ENCODE measurements at places on chromosomes 16 and 17.
A peak's percentile ranks its signal among the peaks of the same experiment; 100 is the strongest.

DNA sequence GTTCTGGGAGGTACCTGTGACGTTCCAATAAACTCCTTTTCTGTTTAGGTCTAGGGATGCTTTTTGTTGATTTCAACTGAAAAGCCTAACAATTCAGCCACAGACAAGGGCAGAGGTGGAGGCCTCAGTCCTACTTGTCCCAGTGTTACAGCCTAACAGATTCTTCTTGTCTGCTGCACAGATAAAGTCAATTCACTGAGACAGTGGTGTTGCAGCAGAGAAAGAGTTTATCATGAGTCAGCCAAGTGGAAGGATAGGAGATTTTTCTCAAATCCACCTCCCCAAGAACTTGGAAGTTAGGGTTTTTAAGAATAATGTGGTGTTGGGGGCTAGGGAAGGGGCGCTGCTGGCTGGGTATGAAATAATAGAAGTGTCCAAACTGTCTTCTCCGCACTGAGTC, 10.8 kb upstream of the TNFSF12 start:
- DNase-seq: no peak

GRCh38 chr17:62614142-62614541, 13.3 kb upstream of the MRC2 start:
- no peak for DNase-seq

- no peak for DNase-seq
Observed at GRCh38 chr16:81601008-81601428, 156.4 kb downstream of the CMIP start.

DNA sequence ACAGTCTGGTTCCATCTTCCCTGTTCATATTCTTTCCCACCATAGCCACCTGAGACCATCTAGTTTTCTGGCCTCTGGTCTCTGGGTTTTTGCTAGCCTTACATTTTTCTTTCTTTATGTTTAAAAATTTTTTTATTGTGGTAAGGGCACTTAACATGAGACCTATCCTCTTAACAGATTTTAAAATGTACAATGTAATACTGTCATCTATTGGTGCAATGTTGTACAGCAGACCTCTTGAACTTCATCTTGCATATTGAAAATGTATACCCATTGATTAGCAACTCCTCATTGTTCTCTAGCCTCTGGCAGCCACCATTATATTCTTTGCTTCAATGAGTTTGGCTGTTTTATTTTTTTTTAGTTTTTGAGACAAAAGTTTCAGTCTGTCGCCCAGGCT, 39.2 kb downstream of the ITGAM start:
- no peak for DNase-seq

GRCh38 chr16:397135-397661, at the start of gene NME4:
NME4 (plus strand) TSS chr16:397199; CDS start chr16:397223, 24 bp downstream.
- DNase-seq: no peak

GRCh38 chr16:87548046-87548445, 54.3 kb upstream of the JPH3 start:
- DNase-seq: no peak

DNA sequence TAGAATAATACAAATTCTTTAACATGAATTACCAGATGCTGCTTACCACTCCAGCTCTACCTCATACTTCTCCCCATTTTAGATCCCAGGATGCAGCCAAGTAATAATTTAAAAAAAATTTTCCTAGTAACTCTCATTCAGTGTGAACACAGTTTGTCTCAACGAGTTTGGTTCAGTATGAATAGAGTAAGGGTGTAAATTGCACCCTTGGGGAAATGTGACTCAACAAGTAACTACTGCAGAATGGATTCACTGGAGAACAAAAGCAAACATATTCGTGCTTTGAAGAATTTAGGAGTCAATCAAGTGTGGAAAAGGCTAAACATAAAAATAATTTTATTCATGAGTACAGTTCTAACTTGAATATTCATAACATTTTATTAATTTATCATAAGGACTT, 23.0 kb downstream of the KCNJ16 start:
- DNase-seq: no peak

DNA sequence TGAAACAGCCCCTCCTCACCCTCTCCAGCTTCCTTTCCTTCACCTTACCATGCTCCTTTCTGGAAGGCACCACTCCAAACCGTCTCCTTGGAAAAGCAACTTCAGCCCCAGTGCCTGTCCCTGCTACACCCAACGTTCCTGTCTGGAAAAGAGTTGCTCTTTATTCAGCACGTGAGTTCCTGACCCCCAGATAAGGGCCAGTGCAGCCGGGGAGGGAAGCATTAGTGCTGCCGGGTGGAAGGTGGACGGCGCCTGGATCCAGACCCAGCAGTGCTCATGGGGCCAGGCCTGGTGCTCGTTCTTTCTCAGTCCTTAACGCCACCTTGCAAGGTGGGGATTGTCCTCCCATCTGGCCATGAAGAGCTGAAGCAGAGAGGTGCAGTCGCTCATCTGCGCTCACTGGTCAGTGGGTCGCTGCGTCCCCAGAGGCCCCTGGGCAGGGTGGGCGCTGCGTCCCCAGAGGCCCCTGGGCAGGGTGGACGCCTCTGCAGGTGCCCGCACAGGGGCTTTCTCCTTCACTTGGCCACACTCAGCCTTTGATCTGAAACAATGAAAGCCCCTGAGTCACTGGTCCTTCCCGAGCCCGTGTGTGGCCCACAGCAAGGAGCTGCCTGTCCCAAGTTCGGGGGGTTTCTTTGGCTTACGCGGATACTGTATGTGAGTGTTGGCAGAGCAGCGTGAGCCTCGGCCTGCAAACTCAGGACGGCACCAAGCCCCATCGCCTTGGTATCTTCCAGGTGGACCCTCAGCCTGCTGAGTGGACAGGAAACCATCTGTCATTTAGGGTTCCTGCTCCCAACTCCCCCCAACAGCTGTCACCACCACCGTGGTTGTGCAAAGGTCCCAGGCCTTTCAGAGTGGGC, 117.1 kb downstream of the SEC14L1 start:
- DNase-seq: no peak

- no peak for DNase-seq
Observed at GRCh38 chr16:56910654-56911539, 21.0 kb upstream of the HERPUD1 start.

DNA sequence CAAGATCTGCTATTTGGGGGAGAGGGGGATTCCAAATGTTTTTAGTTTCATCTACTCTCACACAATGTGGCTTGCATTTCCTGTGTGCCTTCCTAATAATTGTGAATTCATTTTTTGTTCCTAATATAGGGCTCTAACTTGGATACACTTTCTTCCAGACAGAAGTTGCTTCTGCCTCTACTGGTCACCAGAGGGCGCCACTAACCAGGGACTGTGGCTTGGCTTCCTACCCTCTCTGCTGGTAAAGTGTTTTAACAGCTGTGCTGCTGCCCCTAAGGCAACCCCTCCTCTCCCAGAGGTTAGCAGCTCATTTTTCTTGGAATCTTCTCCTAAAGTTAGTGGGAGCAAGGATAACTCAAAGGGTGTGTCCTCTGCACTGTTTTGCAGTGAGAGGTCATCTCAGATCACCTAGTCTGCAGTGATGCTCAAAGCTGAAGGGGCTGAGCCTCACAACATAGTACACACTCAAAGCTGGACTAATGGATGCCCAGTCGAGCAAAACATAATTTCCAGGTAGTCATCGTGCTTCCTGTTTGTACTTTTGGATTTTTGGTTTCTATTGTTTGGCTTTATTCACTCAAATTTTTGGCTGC, 5.0 kb upstream of the PRSS54 start:
- DNase-seq: no peak

DNA sequence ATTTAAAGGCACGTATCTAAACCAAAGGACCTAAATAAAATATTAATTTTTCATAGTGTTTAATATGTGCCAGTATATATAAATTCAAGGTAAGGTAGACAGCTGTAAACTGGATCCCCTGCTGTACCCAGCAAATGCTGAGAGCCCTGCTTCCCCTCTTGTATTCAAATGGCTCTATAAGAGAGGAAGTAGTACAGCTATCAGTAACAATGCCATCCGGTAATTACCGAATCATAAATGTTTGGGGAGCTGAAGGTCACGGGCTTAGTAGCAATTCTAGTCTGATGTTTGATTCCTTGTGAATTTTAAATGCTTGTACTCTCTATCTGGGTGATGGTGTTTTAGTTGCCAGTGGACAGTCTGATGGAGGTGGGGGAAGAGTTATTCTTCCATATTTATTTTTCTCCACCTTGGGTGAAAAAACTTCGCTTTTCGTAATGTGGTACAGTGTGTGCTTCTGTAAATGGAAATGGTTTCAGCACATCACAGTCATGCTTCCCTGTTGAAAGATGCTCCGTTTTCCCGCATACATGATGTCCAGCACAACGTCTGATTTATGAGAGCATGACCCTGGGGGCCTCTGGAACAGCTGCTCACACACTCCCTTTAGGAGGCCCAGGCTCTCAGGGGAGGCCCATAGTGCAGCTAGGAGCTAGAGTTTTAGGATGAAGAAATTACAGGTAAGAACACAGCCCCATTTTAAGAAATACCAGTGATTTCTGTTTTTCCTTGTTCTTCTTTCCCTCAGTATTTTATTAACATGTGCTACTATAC, 423.9 kb downstream of the WWOX start:
- DNase-seq: no peak

DNA sequence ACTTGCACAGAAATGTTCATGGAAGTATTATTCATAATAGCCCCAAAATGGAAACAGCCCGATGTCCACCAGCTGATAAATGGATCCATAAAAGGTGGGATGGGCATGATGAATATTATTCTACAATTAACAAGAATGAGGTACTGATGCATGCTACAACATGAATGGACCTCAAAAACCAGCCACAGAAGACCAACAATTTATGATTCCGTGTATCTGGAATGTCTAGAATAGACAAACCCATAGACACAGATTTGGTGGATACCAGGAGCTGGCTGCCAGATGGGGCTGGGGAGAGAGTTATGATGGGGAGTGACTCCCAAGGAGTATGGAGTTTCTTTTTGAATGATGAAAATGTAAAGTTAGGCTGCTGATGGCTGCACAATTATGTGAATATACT, 10.8 kb upstream of the NAGLU start:
- no peak for DNase-seq

DNA sequence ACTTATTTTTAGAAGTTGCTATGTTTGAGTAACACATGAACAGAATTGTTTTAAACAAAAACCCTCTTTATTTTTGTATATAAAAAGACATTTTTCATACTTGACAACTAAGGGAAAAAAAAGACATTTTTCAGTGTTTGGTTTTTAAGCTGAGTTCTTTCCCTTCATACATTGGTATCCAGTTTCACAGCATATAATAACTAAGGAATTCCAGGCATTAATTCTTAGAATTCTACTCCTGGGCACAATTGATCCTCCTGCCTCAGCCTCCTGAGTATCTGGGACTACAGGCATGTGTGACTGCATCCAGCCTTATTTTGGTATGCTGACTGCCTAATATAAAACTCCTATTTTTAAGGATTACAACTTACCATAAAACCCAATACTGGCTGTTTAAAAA, 8.4 kb downstream of the FBXO47 start:
- DNase-seq: no peak

GRCh38 chr17:78105101-78105500, 23.5 kb downstream of the TMC6 start:
- no peak for DNase-seq

DNA sequence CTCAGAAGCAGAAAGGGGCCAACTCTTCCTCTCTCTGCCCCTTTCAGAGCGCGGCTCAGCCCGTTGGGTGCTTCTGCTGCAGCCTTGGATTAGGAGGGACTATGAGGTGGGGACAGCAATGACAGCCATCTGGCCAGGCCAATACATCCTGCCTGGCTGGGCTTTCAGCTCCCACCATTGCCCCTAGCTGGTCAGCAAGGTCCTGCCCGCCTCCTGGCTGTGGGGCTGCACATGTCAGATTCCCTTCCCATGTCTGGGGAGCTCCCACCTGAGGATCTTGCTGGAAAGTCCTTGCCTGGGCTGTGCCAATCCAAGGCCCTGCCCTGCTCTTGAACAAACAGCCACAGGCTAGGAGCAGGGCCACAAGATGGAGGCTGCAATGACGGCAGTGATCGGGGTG, 8.3 kb downstream of the TRIM65 start:
- no peak for DNase-seq

- DNase-seq: peak; percentile 86
Observed at GRCh38 chr17:8153957-8154607, 1.9 kb upstream of the PER1 start.

DNA sequence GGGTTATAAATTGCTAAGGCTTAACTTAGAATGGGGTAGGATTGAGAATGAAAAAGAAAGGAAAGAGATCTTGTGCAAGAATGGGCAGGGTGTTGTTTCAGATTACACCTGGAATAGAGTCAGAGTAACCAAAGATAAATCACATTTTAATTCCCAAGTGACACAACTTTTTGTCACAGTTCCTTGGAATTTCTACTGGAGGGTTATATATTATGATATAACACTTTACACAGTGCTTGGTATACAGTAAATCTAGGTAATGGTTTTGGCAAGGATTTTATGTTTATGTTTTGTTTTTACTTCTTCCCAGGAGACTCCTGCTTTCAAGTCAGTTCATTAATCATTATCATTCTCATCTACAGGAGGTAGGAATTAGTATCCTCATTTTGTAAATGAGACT, 115.7 kb upstream of the KCNJ16 start:
- DNase-seq: no peak

GRCh38 chr16:81505011-81505661, 60.5 kb downstream of the CMIP start:
- DNase-seq: no peak

All from CD4-positive, alpha-beta T cell treated with Interleukin-6 at 100 ng/mL for 8 hours (primary cell).